PC-9 (cell line): ENCODE measurements at places on chromosomes 5 and 9. TPM values are rescaled to one million over a fixed set of nuclear protein-coding genes. Genes with fewer than 3 reads are reported as not detected.

The BAAT gene
- total RNA-seq, result not detected in 2 replicates

The RNF183 gene
- 0.92 and 2.3 TPM in 2 replicates for total RNA-seq

The RFX3 gene
- 4.6 and 8.4 TPM in 2 replicates for total RNA-seq

The FGF1 gene
- 0.23 and 0.44 TPM in 2 replicates for total RNA-seq

The ELOVL7 gene
- total RNA-seq, result 17.2 and 24.3 TPM in 2 replicates

The TMEM174 gene
- total RNA-seq, result not detected in 2 replicates

- no peak for DNase-seq
These were observed 234.4 kb upstream of the MPDZ start for GRCh38 chr9:13513716-13514444.

DNA sequence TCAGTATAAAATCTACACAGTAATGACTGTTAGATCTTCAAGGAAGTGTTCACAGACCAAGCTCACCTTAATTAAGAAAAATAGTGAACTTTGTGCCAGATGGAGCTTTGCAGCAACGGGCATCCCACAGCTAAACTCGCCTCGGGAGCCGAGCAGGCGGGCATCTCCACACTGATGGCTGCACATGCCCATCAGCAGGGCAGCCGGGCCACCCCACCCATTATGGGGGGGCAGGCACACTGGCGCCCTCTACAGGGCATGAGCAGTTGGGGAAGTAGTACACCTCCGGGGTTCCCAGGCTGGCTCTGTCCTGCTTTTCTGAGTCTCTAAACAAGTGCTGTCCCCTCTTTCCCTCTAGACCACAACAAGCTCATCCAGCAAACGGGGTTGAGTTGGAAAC, 21.6 kb downstream of the ANKS6 start:
- DNase-seq, result no peak

DNA sequence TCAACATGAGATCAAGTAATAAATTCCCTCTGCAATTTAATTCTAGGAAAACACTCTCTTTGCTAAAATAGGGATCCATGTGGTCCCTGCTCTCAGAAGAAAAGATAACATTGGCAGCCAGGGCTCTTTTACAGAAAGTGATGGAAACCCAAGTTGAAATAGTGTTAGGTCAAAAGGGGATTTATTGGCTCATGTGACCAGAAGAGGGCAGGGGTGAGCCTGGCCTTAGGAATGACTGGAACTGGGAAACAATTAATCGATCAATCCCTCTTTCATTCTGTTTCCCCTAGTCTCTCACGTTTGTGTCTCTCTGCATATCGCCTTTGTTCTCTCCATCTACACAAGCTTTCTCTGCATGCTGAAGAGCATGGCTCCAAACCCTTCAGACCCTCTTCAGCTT, 58.3 kb upstream of the ALDH1B1 start:
- DNase-seq, result no peak

DNA sequence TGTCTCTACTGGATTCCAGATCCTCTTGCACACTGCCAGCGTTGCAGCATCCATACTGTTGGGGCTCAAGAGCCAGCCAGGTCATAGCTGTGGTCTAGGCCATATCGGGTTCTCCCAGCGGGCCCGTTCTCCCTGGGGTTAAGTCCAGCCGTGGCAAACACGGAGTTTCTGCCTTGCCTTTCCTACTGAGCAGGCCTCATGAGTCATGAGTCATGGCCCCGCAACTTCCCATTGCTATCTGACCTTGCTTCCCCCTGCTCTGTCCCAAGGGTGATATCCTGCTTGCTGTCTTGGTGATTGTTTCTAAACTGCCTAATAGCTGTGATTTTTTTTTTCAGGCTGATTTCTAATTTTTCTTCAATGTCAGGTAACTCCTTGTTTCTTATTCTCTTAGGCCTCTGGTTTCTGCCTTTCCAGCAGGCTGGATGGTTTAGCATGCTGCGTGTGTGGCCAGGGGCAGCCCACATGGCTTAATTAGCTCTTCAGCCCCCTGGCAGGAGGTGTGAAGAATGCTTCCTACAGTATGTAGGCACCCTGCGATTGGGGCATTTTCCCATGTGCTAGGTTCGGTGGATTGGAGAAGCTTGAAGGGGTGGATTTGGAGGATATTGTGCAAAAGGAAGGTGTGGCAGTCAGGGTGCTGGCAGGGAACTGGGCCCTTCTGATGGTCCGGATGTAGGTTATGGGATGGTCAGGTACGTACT, 18.7 kb downstream of the DAPK1 start:
- peak; percentile 75 for DNase-seq
